ENCODE measurements at places on chromosomes 13 and 19.

GRCh38 chr19:1624458-1624857 is 19.2 kb upstream of the UQCR11 start:
- no peak for DNase-seq

DNA sequence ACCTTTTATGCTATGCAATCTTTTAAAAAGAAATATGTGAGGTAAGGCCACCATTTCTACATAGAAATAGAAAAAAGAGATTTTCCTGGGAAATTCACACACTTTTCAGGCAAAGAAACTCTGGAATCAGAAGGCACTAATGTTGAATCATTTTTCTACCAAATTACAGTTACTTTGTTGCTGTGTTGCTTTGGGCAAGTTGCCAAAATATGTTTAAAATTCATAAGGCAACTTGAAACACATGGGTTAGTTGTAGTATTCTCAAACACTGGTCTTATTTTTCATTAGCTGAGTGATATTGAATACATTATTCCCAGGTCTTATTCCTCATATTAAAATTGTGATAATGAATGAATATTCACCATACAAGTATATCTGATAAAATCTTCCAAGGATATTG is 195.0 kb upstream of the SLITRK1 start:
- no peak for DNase-seq

DNA sequence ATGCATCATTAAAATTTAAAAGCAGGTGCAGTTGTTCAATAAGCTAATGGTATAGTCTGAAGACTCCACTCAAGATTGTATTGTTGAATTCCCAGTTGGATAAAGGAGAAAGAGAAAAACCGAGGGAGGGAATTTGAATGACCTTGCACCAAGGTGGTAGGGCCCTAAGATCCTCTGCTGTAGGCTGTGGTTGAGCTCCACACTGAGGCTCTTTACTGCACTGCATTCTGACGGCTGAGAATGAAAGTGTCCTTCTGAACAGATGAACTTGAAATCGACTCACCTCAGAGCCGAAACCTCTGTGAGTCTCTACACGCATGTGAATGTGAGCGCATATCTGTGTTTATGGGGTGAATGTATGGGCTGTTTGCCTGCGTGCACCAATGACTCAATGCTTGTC is 388.9 kb upstream of the DACH1 start:
- no peak for DNase-seq

- DNase-seq, result peak; percentile 85
Observed at GRCh38 chr19:14402332-14403144, 16.6 kb downstream of the DDX39A start.

- DNase-seq, result peak; percentile 43
Observed at GRCh38 chr19:29290853-29291252, 77.9 kb upstream of the UQCRFS1 start.

GRCh38 chr13:95734124-95734523 is 57.2 kb downstream of the DNAJC3 start:
- no peak for DNase-seq

Measured in suprapubic skin (tissue), 4 donors.